Hematopoietic multipotent progenitor cell treated with erythropoietin and hydrocortisone succinate and interleukin-3 and kit ligand, for 6 days (in vitro differentiated cells): ENCODE measurements at places on chromosomes 2 and 18.

DNA sequence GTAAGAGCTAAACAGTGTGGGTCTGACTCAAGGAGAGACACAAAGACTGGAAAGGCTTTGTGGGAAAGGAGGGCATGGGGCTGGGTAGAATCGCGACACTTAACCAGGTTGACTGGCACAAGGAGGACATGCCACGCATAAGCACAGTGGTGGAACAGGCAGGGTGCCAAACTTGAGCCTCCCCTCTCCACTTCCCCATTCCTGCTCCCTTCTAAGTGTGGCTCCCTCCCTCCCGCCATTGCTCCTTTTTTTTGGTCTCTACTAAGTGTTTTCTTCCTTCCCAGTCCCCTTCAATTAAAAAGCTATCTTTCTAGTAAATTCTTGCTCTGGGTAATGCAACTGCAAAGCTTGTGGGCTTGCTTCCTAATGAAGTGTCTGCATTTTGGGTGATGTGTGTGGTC, 40.3 kb upstream of the ZFP36L2 start:
- peak; percentile 47 for DNase-seq

DNA sequence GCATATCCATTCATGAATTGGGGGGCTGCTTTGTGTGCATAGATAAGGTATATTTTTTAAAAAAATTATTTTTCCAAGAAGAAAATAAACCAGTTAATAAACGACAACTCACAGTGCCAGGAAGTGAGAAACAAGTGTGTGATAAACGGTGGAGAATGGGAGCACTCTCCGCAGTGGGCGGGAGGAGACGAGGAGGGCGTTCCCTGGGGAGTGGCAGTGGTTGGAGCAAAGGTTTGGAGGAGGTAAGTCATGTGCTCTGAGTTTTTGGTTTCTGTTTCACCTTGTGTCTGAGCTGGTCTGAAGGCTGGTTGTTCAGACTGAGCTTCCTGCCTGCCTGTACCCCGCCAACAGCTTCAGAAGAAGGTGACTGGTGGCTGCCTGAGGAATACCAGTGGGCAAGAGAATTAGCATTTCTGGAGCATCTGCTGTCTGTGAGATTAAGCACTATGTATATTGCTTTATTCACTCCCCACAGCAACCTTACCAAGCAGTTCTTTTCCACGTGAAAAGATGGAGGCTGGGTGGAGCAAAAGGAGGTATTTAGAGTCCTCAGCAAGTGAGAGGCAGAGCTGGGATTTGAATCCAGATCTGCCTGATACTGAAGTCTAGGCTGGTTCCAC, 27.0 kb upstream of the CASP8 start:
- DNase-seq = peak; percentile 98

- no peak for DNase-seq
These were observed 123.5 kb downstream of the LIPG start for GRCh38 chr18:49685231-49685942.

GRCh38 chr18:3526421-3527354, 76.7 kb downstream of the TGIF1 start:
- DNase-seq = peak; percentile 81

GRCh38 chr2:200217320-200217719, 89.2 kb upstream of the SPATS2L start:
- DNase-seq = no peak

DNA sequence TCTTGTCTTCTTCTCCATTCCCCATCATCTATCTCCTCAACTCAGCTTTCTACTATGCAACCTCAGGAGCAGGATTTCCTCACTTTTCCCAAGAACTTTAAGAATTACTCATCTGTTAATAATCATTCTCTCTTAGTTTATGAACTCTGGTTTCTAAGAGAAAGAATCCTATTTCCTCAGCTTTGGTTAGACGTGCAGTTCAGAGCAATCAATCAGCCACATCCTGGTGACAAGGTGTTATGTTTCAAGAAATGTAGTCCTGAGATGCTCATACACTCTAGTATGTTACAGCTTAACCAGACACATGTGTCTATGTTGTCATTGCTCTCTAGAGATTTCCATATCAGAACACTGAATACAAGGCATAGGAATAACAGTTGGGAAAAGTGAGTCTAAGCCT, 277.9 kb downstream of the MBD2 start:
- no peak for DNase-seq

DNA sequence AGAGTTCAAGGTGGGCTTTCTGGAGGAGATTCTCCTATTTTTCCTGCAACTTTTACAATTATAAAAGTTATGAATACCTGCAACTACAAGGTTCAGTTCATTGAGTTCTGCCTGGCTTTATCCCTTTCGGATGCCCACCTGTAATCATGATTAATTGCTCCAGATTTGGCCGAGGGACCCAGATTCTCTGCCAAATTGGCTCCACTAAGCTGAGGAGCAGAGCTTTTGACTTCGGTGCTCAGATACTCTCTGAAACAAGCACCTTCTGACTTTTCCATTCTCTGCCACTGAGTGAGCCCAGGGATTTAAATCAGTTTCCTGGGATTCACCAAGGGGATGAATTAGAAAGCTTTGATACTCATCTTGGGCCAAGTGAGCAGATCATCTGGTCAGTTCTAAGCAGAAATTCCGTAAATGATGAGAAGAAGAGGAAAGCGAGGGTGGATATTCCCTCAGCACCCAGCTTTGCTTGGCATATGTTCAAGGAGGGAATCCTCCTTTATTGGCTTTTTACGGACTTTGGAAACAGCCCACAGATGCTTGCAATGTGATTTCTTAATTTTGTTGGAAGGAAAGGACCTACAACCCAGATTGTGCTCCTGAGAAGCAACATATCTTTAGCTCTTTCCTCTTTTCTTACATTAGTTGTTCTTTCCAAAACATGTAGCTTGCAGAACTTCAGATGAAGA, 179.2 kb downstream of the SETBP1 start:
- no peak for DNase-seq

DNA sequence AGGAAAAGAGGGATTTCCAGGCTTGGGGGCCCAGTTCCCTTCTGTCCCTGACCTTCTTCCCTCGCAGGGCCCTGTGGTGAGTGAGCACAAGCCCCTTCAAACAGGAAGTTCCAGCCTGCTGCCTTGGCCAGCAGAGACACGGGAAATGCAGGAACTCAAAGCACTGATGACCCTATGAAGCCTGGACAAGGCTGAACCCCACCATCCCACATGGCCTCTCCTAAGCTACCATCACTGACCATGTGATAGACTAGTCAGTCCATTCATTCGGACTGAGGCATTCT, 196.4 kb downstream of the TNS1 start:
- no peak for DNase-seq

DNA sequence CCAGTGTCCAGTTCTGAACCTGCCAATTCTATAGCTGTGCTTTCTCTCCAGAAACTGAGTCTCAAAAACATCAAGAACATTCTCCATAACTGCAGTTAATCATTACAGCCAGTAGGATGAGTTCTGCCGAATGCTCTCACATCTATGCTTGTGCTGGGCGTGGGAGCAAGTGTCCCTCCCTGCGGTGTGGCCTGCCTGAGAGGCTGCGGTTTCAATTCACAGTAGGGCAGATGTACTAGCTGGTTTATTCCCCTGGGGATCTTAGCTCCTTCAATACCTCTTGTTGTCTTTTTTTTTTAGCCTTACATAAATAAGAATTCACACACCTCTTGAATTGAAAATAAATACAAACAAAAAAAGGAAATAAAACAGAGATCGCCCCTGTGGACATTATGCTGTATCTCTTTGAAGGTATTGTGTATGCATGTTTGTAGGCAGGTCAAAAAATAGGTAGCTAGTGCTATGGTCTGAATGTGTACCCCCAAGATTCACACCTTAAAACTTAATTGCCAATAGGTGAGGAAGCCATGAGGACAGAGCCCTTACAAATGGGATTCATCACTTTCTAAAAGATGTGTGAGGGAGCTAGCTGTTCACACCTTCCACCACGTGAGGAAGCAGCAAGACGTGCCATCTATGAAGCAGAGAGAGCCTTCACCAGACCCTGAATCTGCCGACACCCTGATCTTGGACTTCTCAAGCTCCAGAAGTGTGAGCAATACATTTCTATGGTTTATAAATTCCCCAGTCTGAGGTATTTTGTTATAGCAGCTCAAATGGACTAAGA, 74.3 kb downstream of the BCL2L11 start:
- DNase-seq = peak; percentile 58

- peak; percentile 79 for DNase-seq
These were observed 30.3 kb downstream of the TNP1 start for GRCh38 chr2:216829533-216829932.

DNA sequence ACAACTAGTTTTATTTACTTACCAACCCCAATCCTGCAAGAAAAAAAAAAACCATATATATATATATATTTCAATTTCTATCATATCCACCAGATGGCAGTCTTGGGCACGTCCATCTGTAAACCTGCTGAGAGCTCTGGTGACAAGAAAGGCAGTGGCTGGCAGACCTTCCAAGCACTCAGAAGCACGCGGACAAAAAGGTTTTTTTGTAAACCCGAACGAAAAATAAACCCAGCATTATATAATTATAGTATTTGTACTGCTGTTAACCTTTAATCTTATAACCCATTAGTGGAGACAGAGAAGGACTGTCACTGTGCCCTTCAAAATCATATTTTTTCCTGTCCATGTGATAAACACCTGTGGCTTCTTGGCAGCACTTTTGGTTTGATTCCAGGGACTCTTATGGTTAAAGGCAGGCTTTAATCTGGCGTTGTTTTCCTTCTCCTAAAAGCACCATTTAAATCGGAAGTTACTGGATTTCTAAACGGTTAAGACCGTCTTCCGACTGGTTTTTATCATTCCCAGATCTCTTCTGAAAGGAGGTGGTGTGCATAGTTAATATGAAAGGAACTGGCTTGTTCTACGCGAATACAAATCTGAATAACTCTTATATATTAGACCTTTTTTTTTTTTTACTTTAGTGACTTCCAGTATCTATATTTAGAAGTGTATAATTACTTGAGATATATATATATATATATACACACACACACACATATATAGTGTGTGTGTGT, 31.0 kb upstream of the SLC3A1 start:
- peak; percentile 93 for DNase-seq

- DNase-seq = peak; percentile 5
These were observed 137.3 kb downstream of the CCDC148 start for GRCh38 chr2:158319269-158319668.

DNA sequence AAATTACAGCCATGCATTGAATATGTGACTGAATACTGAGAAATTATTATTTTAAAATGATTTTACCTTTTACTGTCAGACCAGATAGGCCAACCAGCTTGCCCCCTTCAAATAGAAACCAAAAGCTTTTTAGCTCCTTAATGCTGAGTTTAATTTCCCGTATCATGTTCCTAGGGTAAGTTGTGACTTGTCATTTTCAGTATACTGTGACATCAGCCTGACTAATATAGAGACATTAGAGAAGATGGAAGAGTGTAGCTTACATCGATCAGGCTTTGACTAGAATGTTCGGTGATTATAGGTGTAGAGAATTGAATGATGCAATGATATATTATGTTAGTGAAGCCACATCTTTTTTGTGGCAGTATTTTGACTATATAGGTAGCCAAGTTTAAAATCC, 50.6 kb upstream of the ZEB2 start:
- no peak for DNase-seq

GRCh38 chr2:31440764-31441163, 26.2 kb upstream of the XDH start:
- DNase-seq = no peak

- no peak for DNase-seq
These were observed 7.7 kb upstream of the KLF11 start for GRCh38 chr2:10035633-10036032.

GRCh38 chr2:192591617-192592016, 396.9 kb upstream of the TMEFF2 start:
- DNase-seq = no peak

DNA sequence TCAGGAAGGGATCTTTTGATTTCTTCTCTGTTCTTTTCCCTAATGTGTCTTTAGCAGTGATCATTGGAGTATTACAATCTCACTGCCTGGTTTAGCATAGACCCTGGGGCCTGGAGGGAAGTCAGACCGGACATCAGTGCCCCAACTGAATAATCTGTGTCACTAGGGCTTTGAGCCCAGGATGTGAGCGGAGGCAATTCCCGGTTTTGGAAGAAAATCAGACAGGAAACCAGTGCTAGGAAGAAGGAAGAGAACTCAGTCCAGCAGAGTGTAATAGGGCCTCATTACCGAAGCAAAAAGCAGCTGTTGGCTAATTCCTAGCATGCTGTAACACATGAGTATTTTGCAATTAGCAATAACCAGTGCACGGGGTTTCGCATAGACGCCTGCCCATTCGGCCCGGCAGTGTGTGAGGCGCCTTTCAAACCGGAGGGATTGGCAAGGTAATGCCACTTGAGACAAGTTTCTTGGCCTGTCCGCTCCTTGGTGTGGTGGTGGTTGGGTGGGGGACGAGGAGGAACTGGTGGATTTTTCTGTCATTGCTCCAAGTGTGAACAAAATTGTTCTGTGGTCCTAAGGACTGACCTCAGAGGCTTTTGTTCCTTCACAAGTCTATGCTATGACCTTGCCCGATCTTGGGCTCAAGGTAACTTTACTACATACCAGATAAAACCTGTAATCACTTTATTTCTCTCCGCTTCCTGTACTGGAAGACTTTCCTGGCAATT, 2.8 kb downstream of the FOSL2 start:
- DNase-seq = peak; percentile 71

- DNase-seq = no peak
These were observed 31.1 kb downstream of the SIGLEC15 start for GRCh38 chr18:45856531-45856930.

GRCh38 chr2:224753743-224754540, 37.8 kb upstream of the CCDC195 start:
- DNase-seq = no peak

- no peak for DNase-seq
These were observed 11.1 kb upstream of the LOXHD1 start for GRCh38 chr18:46668135-46668534.

DNA sequence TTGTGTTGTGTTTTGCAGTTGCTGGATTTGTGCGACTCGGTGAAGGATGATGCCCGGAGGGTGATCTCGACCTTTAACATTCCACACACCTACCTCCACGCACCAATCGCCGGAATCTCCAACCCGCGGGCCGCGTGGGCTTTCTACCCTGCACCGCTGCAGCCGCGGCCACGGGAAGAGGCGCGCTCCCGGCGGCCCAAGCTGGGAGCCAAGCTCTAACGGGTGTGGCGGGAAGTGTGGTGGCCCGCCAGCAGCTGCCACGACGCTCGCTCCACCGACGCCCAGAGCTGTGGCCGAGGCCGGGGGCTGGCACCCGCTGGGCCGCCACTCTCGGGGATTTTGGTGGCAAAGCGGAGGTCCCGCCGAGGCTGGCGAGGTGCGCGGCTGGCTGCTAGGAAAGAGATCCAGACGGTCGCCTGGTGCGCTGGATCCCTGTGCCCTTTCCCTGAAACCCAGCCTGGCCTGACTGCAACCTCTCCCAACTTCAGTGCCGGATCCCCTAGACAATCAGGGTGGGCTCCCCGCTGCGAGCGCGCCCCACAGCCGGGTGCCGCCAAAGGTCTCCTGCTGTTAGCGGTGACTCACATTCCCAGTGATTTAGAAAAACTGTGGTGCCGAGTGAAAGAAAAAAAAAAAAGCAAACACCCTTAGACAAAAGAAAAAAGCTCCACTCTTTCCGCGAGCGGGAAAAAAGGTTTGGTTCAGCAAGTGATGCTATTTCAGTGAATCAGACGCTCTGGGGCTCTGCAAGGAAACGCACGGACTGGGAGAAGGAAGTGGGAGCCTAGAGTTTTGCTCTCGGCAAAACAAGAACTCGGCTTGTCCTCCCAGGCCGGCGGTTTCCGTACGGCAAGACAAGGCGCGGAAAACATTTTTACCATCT, 2.9 kb upstream of the BCL2L11 start:
- DNase-seq = peak; percentile 56

GRCh38 chr2:182057002-182057401, 71.3 kb downstream of the PPP1R1C start:
- DNase-seq = no peak
